Hippocampal formation (tissue), 2 donors: ENCODE measurements at places on chromosomes 5 and 9.
A peak's percentile ranks its signal among the peaks of the same experiment; 100 is the strongest.

- DNase-seq = no peak
Observed at GRCh38 chr5:58736214-58736613, 153.3 kb downstream of the RAB3C start.

DNA sequence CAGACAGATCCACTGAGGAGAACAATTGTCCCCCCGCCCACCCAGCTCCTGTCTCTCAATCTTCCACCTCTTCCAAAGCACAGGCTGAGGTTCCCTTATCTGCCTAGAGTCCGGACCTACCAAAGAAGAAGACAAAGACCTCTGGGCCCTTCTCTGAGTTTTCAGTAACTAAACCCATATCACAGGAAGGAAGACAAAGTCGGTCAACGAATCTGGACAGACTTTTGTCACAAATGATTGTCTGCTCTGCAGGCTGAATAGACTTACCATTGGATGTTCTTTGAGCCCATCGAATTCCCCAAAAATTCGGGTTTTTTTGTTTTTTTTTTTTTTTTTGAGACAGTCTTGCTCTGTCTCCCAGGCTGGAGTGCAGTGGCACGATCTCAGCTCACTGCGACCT lies 58.0 kb downstream of the C9orf50 start:
- DNase-seq = no peak

DNA sequence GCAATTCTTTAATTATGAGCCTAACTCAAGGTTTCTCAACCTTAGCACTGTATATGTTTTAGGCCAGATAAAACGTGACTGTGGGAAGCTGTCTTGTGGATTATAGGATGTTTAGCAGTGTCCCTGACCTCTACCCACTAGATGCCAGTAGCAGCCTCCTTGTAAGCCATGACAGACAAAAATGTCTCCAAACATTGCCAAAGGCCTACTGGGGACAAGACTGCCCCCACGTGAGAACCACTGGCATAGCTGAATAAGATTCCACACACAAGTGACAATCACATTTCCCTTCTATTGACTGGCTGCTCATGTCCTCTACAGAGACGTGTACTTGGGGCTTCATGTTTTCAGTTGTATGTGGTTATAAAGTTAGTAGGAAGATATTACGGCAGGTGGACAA lies 55.4 kb downstream of the GOLM1 start:
- DNase-seq = no peak

DNA sequence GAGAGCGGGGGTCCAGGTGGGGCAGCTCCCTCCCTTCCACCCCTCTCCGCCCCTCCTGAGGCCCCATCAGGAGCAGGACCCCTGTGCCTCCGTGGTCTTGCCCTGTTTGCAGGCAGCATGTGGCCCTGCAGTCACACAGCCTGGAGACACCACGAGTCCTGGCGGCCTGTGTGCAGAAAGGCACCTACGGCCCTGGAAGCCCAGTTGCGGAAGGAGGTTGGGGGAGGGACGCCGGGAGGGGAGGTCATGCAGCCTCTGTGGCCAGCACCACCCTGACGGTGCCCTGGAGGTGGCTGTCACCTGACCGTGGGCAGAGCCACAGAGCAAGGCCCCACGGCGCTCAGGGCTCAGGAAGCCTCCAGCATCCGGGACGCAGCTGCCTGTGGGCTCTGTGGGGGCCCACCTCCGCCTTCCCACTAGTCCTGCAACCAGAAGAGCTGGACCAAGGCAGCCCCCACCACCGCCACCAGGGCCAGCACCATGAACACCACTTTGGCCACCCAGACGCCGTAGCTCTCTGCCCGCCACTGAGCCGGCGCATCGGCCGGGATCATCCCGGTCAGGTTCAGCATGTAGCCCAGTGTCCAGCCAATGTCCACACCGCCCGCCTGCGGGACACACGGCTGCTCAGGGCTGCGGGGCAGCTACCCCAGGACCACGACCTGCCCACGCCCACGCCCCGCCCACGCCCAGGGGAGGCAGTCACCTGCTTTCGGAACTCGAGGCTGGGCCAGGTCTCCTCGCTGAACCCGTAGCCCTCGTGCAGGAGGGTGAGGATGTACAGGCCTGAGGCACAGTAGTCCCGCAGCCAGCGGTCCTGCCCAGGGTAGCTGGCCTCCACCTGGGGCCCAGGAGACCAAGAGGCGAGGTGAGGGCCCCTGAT lies 6.4 kb downstream of the ENTPD8 start:
- DNase-seq = no peak

DNA sequence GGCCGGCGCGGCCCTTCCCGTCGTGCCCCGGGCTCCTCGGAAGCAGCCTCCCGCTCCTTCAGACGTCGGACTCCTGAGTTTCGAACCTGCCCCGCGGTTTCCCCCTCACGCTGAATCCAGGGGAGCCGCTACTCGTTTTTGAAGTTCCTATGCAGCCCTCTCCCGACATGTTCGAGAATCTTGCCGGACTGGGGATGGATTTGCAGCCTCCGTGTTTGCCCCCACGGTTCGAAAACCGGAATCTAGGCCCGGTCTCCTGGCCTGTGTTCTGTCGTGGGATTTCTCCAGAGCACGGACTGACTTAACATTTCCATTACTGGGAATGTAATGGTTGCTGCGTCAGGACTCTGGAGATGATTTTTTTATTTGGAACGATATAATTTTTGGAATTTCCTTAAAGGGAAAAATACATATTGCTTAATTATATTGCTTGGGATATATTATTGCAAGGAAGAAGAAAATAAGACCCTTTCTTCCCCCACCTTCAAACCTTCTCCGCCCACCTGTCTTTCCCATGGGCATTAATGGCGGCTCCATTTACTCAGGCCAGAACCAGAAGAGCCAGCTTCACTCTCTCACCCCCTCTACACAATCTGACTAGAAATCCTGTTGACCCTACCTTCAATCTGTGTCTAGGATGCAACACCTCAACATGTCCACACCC lies 8.5 kb upstream of the MGAT1 start:
- no peak for DNase-seq

- DNase-seq = peak; percentile 2
Observed at GRCh38 chr9:3181049-3181953, 337.4 kb upstream of the PUM3 start.

DNA sequence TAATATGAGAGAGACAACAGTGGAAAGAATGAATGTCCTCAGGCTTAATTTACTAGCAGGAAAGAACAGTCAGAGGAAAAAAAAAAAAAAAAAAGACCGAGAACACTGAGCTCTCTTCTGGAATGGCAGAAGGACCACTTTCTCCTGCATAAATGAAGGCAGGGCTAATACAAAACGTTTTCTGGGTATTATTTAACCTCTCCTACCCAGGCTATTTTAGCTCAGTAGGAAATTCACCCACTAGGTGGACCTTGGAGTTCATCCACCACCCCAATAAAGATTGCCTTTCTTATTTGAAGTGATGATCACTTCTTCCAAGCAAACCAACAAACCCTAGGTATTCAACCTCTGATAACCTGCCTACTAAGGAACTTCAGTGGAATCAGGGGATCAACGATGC lies 3.7 kb downstream of the GLIS3 start:
- no peak for DNase-seq

DNA sequence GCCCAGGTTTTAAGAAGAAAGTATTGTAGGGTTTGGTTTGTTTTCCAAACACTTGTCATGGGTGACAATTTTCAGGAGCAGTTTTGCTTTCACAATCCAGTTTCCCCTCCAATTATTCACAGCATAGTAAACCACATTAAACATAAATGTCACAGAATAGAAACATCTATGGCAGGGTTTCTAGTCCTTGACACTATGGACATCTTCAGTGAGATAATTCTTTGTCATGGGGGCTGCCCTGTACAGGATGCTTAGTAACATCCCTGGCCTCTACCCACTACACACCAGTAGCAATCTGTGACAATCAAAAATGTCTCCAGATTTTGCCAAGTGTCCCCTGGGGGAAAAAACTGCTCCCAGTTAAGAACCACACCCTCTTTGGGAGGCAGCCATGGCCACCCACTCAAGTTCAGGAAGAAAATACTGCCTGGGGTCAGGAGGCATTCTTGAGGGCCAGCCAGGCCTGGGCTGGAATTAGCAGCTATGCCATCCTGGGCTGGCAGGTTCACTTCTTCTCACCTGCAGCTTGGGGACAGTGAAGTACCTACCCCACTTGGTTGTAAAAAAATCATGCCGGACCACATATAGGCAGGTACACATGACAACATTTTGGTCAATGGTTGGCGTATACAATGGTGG lies 116.3 kb downstream of the HSD17B3 start:
- DNase-seq = no peak

- DNase-seq = no peak
Observed at GRCh38 chr5:131212471-131213021, 41.8 kb downstream of the LYRM7 start.

- DNase-seq = peak; percentile 8
Observed at GRCh38 chr9:119216651-119217331, 152.4 kb downstream of the BRINP1 start.

- no peak for DNase-seq
Observed at GRCh38 chr5:134281081-134281480, 55.2 kb upstream of the PPP2CA start.

DNA sequence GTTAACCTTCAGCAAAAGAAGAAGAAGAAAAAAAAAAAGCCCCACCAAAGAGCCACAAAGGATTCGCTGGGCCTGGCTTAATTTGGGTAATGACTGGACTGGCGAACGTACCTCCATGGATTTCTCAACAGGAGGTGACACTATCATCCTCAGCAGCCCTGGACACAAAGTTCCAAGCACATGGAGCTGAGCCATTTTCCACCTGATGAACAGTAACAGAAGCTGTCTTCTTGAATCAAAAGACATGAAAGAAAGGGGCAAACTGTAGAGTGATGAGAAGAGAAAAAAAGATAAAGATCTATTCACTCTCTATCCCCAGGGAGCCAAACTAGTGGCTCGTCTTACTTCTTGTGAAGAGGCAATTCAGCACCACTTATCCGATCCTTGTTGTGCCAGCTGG lies 150.2 kb upstream of the TRPM3 start:
- DNase-seq = no peak
